ENCODE measurements at places on chromosomes 5 and 9.

GRCh38 chr9:8648271-8648845 lies 848.8 kb upstream of the DMAC1 start:
- no peak for DNase-seq

- no peak for DNase-seq
These were observed 54.3 kb upstream of the ZSWIM6 start for GRCh38 chr5:61277781-61278180.

DNA sequence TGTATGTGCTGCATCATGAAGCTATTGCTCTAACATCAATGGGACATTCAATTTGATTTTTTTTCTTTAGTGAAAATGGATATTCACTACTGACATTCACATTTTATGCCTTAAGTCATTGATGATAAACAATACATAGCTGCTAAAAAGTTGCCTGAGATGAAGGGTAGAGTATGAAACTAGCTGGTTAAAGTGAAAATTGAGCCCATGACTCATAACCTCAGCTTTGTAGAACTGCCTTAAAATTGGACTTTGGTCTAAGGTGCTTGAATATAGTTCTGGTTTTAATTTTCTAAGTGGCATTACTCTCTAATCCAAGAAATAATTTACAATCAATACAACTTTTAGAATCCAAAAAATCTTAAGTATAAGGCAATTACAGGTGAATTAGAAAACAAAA lies 740.4 kb upstream of the RIOK2 start:
- no peak for DNase-seq

DNA sequence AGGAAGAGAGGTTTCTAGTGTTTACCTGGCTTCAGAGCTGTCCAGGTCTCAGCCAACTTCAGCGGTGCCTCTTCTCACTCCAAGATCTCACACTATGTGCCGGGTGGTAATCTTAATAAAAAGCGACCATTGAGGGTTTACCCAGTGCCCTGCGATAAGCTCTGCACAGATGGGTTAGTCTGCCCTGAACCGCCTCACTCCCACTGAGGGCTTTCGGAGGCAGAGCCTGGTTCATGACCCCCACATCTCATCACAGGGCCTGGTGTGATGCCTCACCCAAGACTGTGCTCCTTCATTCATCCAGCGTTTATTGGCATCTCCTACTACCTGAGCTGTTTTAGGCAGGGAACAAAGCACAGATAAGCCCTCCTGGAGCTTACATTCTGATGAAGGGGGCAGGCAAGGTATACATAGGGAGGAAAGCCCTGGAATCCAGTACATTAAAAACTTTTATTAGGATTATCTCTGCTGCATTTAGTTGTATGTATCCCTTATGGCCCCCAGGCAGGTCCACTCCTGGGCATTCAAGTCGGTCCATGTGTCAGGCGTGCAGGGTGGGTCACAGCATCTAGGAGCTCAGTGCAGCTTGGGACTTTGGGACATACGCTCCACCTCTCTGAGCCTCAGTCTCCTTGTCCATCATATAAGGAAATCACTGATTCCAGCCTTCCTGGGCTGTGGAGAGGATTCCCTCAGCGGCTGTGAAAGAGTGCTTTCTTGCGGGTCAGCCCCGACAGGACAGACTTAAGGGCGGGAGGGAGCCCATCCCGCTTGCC lies 613 bp upstream of the COL15A1 start:
- DNase-seq: no peak

DNA sequence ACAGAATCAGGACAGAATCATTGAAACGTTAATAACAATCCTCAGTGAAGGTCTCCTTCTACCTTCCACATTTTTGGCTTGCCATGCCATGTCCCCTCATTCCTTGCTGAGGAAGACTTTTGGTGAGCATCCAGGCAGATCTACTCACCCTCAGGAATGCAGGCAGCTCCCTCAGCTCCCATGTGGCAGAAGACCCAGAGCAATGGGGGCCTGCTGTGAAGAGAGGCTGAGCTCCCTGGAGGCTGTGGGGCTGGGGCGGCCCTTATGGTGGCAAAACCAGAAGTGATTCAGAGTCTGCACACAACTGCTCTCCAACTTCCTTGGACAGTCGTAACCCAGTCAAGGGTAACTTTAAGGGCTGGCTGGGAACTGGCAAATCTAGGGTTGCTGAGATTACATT lies 247.2 kb upstream of the EFNA5 start:
- DNase-seq: no peak

- no peak for DNase-seq
These were observed 25.3 kb downstream of the ARRDC3 start for GRCh38 chr5:91357806-91358205.

DNA sequence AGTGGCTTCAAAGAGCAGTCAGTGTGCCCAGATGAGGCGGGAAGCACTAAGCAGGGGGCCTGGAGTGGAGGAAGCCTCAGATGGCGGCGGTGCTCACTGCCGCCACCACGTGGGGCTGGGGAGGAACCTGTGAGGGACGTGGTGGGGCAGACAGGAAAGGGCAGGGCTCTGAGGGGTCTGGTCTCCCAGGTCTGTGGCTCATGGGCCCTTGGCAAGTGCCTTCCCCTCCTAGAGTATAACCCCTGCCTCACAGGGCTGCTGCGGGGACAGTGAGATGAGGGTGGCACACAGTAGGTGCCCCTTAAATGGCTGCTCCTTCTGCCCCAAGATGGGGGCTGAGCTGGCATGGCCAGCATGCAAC lies 26.6 kb downstream of the NR5A1 start:
- no peak for DNase-seq

DNA sequence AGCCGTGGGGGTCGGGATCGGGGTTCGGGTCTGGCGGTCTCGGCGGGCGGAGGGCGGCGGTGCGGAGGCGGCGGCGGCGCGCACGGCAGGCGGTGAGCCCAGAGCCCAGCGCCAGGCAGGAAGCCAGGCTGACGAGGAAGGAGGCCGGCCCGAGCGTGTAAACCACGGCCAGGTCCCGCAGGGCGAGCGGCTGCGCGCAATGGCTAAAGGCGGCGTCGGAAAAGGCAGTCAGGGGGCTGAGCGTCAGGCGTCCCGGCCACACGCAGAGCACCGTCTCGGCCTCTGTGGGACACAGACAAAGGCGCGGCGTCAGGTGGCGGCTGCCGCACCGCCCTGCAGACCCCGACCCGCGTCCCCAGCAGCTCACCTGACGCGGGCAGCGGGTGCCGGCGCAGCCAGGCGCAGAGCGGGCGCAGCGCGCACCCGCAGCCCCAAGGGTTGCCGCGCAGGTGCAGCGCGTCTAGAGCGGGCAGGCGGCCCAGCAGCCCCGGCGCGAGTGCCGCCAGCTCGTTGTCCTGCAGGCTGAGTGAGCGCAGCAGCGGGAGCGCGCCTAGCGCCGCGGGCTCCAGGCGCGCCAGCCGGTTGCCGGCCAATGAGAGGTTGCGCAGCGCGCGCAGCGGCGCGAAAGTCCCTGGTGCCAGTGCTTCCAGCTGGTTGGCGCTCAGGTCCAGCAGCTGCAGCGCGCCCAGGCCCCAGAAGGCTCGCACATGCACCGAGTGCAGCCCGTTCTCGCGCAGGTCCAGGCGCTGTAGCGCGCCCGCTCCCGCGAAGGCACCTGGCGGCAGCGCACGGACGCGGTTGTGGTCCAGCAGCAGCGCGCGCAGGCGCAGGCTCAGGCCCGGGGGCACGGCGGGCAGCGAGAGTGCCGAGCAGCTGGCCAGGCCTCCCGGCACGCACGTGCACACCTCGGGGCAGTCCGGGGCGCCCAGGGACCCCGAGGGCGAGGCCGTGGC lies 671 bp downstream of the LRRC26 start:
- DNase-seq: no peak

GRCh38 chr9:34375901-34376595 lies 650 bp downstream of the MYORG start:
- peak; percentile 62 for DNase-seq

DNA sequence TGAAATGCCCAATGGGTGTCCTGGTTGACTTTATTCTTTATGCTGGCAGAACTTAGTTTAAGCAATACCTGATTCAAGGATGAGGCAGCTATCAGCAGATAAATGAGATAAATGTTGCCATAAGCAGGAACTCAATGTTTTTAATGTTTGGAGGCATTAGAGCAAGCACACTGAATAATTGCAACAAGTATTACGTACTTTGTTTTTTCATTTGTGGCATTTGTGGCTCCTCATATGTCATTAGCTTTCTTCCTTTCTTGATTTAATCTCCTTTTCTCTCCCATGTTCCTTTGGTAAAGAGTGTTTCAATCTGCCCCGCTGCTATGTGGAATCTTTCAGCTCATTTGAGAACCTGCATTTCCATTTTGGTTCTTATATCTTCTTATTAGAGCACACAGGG lies 6.4 kb upstream of the NR3C1 start:
- DNase-seq: no peak

DNA sequence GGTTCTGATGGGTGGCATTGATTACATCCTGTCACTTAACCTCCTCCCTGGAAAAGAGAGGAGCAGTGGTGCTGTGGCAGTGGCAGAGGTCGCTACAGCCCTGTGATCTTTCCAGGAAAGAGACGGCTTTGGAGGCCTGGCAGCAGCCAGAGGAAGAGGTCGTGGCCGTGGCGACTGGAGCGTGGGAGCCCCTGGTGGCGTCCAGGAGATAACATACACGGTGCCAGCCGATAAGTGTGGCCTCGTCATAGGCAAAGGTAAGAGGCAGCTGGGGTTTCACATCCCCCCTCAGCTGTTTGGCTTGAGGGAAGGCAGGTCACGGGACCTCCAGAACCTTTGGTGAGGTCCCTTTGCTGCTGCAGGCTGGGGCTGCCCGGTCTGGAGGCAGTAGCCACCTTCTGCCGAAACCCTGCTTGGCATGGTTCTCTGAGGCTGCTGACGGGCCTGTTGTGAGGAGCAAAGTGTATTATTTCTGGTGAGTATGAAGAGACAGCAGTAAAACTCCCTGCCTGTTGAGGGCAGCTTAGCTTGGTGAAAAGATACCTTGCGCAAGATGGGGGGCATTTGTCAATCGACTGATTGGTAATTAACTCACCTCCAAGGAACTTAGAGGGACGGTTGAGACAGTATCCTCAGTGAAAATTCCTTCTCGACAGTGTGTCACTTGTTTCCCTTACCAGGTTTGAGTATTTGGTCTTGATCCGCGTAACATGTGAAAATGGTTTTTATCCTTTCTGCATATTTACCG lies 38.0 kb upstream of the PRDM12 start:
- DNase-seq: no peak

GRCh38 chr9:107566611-107567061 lies 77.1 kb upstream of the KLF4 start:
- no peak for DNase-seq

GRCh38 chr9:20940447-20941173 lies 90.8 kb downstream of the HACD4 start:
- DNase-seq: no peak

DNA sequence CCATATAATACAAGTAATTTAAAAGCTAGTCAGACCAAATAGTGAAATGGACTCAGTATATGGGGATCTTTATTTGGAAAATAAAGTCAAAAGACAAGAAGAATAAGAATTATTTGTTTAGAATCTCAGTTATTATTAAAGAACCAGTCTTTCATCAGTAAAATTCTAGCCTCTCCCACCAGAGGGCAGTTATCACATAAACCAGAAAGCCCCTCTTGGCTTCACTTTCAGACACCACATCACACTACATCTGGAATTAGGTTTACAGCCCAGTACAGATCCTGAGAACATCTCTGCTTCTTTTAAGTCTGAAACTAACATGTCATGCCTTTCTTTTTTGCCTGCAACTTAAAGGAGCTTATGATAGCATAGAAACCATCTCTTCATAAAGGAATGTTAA lies 12.2 kb upstream of the HSPB3 start:
- no peak for DNase-seq
